ENCODE measurements at places on chromosomes 1 and 21. TPM values are rescaled to one million over a fixed set of nuclear protein-coding genes. Genes with fewer than 3 reads are reported as not detected.

- H3K36me3 ChIP-seq: no peaks in the 10 kb centered on the region
- no peaks in the 10 kb centered on the region for H3K27me3 ChIP-seq
- H3K4me3 ChIP-seq: no peak overlapping the region
- H3K4me1 ChIP-seq: no peaks in the 10 kb centered on the region
Measured at GRCh38 chr1:70720109-70720508, 309.0 kb downstream of the CTH start.

C1orf94 gene
- polyA plus RNA-seq: not detected

C1orf87 gene
- polyA plus RNA-seq: not detected

DNA sequence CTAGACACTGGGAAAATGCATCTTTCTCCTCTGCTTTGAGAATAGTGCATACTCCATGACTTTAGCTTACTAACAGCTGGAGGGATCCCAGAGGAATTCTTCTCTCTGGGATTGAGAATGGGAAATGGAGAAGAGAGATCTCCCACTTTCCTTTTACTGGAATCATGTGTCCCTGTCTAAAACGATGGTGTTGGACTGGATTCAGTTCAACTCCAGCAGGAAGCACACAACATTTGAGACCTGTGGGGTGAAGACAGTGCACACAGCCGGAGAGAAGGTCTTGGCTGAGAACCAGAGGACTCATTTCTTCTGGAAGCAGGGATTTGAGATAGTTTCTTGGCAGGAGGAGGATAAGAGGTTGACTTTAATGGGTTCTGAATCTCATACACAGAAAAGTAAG lies 58.7 kb downstream of the TRABD2B start:
- no peaks in the 10 kb centered on the region for H3K27me3 ChIP-seq
- H3K4me1 ChIP-seq: no peaks in the 10 kb centered on the region
- H3K27ac ChIP-seq: no peak overlapping the region
- H3K4me3 ChIP-seq: no peak overlapping the region
- no peaks in the 10 kb centered on the region for H3K36me3 ChIP-seq
- DNase-seq: no peak

DNA sequence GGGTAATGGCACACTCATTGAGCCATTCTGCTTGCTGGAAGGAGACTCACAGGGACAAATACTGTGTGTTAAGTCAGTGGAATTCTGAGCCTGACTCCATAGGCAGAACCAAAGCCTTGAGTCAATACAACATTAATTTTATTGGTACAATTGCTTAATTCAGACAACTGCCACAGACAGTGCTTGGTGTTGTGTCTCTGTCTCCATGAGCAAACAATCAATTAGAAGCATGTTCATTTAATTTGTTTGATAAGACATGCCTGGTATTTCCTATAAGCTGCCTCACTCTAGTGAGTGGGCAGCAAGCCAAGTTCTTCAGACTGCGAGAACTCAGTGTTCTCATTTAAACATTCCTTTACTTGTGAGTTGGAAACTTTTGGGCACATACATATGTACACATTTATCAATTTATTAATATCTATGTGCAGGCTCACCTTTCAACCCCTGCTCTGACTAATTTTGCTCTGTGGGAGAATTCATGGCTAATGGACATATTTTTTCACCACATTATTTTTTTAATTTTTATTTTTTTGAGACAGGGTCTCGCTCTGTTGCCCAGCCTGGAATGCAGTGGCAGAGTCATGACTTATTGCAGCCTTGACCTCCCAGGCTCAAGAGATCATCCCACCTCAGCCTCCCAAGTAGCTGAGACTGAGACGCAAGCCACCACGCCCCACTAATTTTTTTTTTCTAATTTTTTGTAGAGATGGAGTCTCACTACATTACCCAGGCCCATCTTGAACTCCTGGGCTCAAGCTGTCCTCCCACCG lies 4.5 kb upstream of the SRSF10 start:
- peaks cover 7% of the 10 kb centered on the region for H3K4me1 ChIP-seq
- no peak for DNase-seq
- H3K4me3 ChIP-seq: no peak overlapping the region

Data from CD4-positive, alpha-beta memory T cell (primary cell).